CD4-positive, alpha-beta T cell treated with Interleukin-21 for 1 hour (primary cell): ENCODE measurements at places on chromosomes 11 and 22.

- DNase-seq, result no peak
These were observed 61.0 kb downstream of the BMAL1 start for GRCh38 chr11:13338427-13339069.

DNA sequence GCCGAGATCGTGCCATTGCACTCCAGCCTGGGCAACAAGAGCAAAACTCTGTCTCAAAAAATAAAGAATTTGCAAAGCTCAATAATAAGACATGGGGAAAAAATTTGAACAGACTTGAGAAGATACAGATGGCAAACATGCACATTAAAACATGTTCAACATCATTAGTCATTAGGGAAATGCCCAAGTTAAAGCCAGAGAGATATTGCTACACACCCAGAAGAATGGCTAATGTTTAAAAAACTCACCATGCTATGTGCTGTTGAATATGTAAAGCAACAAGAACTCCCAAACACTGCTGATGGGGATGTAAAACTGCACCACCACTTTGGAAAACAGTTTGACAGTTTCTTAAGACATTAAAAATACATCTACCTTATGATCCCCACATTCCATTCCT lies 12.6 kb downstream of the LRRC75B start:
- no peak for DNase-seq

- no peak for DNase-seq
These were observed 717.9 kb downstream of the OPCML start for GRCh38 chr11:132814410-132814809.

- DNase-seq, result no peak
These were observed 9.4 kb downstream of the DPP3 start for GRCh38 chr11:66489636-66490035.

DNA sequence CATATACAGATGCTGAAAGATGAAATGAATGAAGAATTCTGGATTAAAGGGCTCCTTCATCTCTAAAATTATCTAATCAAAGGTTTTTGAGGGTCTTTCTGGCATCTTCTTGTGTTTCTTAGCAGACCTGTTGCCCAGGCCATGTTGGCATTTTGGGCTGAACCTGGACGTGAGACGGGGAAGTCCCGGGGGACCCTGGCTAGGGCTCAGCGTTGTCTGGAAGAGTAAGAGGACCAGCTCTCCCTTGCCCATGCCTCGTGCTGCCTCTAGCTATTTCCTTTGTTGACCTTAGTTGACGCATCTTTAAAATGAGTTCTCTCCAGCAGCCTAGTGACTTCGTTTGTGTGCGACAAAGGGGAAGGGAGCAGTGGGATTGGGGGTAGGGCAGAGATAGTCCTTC lies 152.2 kb downstream of the ST3GAL4 start:
- DNase-seq, result no peak

DNA sequence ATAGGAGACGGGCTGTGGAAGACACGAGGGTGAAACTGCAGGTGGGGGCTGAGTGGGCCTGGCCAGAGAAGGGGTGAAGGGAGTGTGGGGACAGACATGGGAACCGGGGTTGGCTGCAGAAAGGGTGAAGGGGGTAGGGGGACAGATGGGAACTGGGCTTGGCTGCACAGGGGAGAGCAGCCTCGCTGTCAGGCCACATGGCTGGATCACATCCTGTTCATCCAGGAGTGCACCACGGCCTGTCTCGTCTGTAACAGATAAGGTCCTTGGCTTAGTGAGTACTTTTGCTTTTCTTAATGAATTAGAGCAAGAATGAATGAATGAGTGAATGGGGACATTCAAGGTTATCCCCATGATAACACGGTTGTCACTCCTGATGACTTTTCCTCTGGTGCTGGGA lies 13.5 kb downstream of the FBLN1 start:
- DNase-seq, result no peak

DNA sequence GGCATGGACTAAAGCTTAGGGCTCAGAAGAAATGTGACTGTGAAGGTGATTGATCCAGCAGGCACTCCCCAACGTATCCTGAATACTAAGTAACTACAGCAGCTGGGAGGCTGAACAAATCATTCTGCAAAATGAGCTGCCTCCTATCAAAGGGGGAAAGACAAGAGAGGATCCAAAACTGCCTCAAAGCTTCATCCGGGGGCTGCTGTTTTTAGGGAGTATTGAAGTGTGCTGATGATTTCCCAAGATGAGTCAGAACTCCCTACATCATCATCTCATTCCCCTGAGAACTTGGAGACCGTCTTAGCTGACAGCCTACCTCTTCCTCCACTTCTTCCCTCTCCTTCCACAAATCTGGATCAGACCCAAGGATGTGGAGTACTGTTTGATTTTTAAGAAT lies 108.4 kb upstream of the GRAMD1B start:
- no peak for DNase-seq

- no peak for DNase-seq
These were observed 104.8 kb downstream of the RPL27A start for GRCh38 chr11:8787372-8787771.

DNA sequence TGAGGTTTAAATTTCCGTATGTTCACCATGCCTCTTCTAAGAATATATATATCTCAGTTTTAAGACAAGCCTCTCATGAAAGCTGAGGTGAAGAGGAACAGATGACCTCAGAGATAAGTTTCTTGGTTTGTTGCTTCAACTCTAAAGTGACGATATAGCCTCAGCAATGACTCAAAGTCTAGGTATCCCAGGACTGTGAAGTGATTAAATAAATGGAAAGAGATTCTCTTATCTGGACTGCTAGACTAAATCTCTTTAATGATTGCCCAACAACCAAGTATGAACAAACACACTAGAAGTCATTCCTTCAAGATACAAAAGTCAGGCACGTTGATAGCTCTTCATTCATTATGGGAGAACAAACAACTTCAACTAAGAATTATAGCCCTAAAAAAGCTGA lies 15.3 kb downstream of the CADM1 start:
- no peak for DNase-seq

- no peak for DNase-seq
These were observed 64.2 kb downstream of the MICAL2 start for GRCh38 chr11:12174477-12175143.

- DNase-seq, result no peak
These were observed 7.6 kb downstream of the APOBEC3G start for GRCh38 chr22:39084666-39085065.

DNA sequence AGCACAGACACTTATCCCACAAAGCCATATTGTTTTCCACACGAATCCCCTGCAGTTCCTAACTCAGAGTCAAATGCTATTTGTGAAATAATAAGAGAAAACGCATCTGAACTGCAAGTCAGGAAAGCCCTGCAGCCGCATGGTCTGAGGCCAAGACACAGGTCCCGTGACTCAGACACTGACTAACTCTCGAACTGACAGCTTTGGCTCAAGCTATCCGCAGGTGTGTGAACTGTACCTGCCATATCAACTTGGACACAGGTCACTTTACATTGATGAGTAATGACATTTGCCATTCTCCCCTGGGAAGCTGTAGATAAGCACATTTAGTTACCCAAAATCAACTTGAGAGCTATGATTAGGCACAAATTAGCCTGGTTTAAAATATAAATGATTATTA lies 34.9 kb upstream of the NFRKB start:
- no peak for DNase-seq

DNA sequence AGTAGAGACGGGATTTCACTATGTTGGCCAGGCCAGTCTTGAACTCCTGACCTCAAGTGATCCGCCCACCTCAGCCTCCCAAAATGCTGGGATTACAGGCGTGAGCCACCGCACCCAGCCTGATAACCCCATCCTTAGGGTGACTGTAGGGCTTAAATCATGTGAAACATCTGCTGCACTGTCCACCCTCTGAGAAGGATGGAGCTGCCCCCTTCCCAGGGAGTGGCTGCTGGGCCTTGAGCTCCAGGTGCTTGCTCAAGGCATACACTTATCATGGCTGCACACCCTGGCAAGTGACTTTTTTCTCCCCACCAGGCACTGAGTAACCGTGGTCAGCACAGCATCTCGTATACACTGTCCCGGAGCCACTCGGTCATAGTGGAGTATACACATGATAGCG lies 5.3 kb downstream of the PELI3 start:
- DNase-seq, result no peak

- DNase-seq, result no peak
These were observed 626 bp downstream of the KRTAP5-7 start for GRCh38 chr11:71527576-71528210.
